ENCODE measurements at places on chromosomes 6 and 20. TPM values are rescaled to one million over a fixed set of nuclear protein-coding genes. Genes with fewer than 3 reads are reported as not detected.
A peak's percentile ranks its signal among the peaks of the same experiment; 100 is the strongest.

Gene SKIC2
- 77.4 TPM for total RNA-seq

DNA sequence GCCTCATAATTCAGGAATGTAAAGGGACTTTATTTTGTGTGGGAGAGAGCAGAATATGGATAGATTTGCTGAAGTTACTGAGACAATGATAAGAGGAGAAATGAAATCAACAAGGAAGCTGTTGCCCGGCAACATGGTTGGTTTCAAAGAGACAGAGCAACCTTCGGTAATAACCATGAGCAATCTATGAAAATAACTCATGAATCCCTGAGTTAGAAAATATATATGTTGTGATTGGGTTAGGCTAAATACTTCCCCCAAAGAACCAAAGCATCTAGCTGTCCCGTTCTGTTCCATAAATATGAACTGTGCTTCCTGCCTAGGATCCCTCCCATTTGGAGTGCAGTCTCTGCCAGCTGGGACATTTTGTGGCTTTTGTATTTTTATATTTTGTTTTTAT is 23.1 kb downstream of the SERPINB1 start:
- no peaks in the 10 kb centered on the region for H3K36me3 ChIP-seq
- no peak for DNase-seq
- no peaks in the 10 kb centered on the region for H3K27me3 ChIP-seq
- peak overlapping the region; percentile 11 for H3K4me3 ChIP-seq
- H3K27ac ChIP-seq = peak overlapping the region; percentile 72

Gene MYL9
- total RNA-seq = 717 TPM

DNA sequence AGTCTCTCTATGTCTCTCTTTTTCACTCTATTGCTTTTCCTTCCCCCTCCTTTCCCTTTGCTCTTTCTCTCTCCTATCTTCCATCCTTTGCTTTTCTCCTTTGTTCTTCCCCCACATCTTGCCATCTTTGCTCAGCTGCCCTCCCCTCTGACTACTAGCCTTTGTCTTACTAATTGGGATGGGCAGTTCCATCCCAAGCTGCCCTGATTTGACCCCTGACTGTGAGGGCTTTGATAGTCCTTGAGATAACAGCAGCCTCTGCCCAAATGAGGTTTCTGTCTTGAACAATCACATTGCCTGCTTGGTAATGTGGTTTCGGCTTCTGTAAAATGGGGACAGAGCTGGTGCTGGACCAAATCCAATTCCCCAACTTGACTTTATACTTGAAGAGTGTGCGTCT is 327.7 kb downstream of the DHX35 start:
- no peak overlapping the region for H3K4me3 ChIP-seq
- no peaks in the 10 kb centered on the region for H3K4me1 ChIP-seq
- no peaks in the 10 kb centered on the region for H3K27me3 ChIP-seq

DNA sequence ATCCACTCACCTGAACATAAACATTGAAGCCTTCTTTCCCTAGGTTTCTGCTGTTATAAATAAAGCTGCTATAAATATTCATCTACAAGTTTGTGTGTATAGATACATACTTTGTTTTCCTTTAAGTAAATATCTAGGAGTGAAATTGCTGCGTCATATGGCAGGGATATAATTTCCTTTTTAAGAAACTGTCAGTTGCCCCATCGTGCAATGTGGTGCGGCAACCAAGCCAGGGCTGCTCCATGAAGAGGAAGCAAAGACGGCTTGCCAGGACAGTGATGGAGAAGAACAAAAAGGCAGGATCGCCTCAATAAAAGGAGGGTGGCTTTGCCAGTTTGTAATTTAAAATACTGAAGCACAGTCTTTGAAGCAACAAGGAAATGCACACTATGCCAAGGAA is 36.6 kb downstream of the CITED2 start:
- no peak for DNase-seq
- H3K27ac ChIP-seq = no peak overlapping the region
- H3K4me3 ChIP-seq = no peak overlapping the region
- no peaks in the 10 kb centered on the region for H3K36me3 ChIP-seq
